ENCODE measurements at places on chromosomes 12 and 14.

DNA sequence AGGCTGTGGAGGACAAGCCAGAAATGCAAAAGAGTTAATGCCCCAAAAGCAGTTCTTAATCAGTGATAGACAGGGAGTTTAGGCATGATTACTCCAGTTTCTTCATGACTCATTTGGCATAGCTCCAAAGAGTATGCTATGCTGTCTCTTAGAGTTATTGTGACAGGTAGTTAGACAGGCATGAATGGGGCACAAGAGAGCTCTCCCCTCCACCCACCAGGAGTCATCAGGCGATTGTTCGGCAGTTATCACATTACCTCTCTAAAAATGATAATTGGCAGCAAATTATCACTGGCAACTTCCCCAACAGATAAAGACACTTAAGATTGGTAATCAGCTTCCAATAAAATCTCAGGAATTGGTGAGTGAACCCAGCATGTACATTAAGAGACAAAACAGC lies 320.1 kb downstream of the DAD1 start:
- DNase-seq = no peak

DNA sequence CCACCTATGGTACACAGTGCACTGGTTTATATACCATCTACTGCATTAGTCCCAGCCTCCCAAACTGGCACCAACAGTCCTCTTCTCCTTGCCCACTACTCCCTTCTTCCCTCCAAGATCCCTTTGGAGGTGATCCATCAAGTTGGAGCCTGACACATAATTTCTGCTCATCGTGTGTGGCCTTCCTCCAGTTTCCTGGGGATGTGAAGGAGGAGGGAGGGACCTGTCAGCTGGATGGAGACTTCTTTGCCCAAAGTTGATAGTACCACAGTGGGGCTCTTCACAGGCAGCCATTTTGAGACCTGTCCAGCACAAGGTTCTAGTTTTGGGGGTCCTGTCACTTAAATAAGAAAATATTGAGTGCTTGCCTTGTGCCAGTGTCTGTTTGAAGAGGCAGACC lies 17.1 kb upstream of the CTDSP2 start:
- no peak for DNase-seq

DNA sequence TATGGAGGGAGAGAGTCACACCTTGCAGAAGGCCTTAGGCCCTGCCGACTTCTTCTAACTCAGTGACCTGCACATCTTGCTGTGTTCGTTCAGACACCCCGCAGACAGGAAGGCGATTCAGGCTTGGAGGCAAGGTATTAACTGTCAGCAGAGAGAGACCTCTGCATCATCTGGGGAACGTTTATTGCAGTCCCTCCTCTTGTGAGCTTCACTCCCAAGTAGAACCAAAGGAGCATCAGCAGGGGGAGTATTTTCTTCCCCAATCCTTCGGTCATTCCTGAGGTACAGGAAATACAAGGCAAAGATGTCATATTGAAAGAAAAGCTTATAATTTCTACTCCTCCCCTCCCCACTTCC lies 217.9 kb downstream of the CRADD start:
- no peak for DNase-seq

- no peak for DNase-seq
Measured at GRCh38 chr12:131755305-131756113, 44.6 kb downstream of the SFSWAP start.

DNA sequence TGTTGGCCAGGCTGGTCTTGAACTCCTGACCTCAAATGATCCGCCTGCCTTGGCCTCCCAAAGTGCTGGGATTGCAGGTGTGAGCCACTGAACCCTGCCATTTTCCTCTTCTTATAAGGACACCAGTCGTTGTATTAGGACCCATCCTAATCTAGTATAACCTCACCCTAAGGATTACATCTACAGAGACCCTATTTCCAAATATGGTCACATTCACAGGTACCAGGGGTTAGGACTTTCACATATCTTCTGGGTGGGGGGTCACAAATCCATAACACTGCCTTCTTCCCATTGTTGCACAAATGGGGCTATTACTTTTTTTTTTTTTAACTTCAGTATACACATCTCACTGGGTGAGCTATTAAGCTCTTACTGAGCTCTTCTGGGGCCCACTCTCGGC lies 38.6 kb downstream of the ARF6 start:
- no peak for DNase-seq

- no peak for DNase-seq
Measured at GRCh38 chr12:9404469-9405260, 196.5 kb upstream of the PZP start.

- DNase-seq = no peak
Measured at GRCh38 chr14:92398888-92399636, 76.1 kb downstream of the SLC24A4 start.

- no peak for DNase-seq
Measured at GRCh38 chr12:98873776-98874175, 228.7 kb downstream of the APAF1 start.

DNA sequence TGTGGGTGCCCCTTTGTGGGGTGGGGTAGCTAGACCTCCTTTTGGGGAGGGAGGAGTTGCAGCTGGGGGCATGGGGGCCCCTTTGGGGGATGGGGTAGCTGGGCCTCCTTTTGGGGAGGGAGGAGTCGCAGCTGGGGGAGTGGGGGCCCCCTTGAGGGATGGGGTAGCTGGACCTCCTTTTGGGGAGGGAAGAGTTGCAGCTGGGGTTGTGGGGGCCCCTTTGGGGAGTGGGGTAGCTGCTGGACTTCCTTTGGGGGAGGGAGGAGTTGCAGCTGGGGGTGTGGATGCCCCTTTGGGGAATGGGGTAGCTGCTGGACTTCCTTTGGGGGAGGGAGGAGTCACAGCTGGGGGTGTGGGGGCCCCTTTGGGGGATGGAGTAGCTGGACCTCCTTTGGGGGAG lies 7.0 kb downstream of the NACA start:
- no peak for DNase-seq

DNA sequence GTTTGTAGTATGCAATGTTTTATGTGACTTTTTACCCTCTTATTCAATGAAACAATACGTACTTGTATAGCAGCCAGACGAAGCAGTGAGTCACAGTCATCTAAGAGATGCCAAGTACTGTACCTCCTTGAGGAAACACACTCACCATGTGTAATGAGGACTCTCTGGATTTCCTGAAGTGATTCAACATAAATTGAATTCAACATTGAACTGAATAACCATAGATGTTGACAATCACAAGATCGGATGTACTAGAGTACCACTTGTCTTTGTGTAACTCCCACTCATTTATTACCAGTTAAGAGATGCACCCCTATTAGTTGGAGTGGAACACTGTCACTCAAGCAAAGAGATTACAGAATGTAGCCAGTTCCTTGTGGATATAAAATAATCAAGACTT lies 175.2 kb upstream of the HMGA2 start:
- no peak for DNase-seq

All from stimulated activated CD8-positive, alpha-beta memory T cell treated with anti-CD3 and anti-CD28 coated beads, Interleukin-4, amount 100 ng/mL, for 4 hours (primary cell).